ENCODE measurements at places on chromosomes 1 and 21. TPM values are rescaled to one million over a fixed set of nuclear protein-coding genes. Genes with fewer than 3 reads are reported as not detected.

Gene AJAP1
- 0.57 TPM for polyA plus RNA-seq

Gene HSD3B2
- 0.72 TPM for polyA plus RNA-seq

Gene KCNQ4
- 2.2 TPM for polyA plus RNA-seq

Gene NTRK1
- 0.15 TPM for polyA plus RNA-seq

Gene PADI4
- 0.10 TPM for polyA plus RNA-seq

Gene CLCN6
- polyA plus RNA-seq = 22.4 TPM

Gene INSRR
- polyA plus RNA-seq = 0.09 TPM

Gene HRNR
- 0.12 TPM for polyA plus RNA-seq

Gene MYOM3
- polyA plus RNA-seq = 69.5 TPM

Gene DIRAS3
- 6.0 TPM for polyA plus RNA-seq

Gene S100A2
- 0.67 TPM for polyA plus RNA-seq

Gene LRRC3
- 18.8 TPM for polyA plus RNA-seq
